ENCODE measurements at places on chromosomes 1 and 21.

- DNase-seq, result peak; percentile 53
These were observed 132.8 kb downstream of the SNX7 start for GRCh38 chr1:98794196-98794886.

DNA sequence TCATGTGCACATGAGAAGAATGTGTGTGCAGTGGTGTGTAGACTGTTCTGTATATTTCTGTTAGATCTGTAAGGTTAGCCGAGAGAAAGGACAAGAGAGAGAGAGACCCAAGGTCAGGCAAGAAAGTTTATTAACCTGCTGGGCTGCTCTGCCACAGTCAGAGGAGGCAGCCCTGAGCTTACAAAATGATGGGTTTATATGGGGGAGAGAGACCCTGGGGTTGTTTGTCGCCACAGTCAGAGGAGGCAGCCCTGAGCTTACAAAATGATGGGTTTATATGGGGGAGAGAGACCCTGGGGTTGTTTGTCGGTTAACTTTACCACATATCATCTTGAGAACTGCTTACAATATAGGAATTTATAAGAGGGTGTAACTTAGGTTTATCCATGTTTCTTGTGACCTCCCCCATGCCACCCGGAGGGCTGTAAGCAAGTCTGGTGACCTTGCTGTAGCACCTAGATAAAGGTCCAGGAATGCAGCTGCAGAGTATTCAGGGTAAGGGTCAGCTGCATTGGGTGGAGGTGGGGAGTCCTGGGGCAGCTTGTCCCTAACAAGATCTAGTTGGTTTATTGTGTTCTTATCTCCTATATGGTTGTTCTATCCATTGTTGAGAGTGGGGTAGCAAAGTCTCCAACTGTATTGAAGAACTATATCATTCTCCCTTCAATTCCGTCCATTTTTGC, 9.3 kb upstream of the ZBTB40 start:
- no peak for DNase-seq

DNA sequence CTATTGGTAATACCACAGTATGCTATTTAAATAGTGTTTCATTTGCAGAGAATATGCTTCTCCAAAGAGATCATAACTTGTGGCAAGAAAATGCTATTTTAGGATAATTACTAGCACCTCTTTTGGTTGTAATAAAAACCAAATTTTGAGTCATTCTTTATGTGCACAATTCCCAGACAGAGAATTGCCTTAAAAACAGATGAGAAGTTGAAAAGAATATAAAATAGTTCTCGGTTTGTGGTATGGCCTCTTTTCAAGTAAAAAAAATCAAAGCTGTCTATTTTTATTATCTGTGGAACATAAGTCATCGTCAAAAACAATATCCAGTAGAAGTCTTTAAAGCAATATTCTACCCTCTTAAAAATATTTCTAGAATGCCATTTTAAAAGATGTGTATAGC, 185.9 kb downstream of the GREM2 start:
- no peak for DNase-seq

DNA sequence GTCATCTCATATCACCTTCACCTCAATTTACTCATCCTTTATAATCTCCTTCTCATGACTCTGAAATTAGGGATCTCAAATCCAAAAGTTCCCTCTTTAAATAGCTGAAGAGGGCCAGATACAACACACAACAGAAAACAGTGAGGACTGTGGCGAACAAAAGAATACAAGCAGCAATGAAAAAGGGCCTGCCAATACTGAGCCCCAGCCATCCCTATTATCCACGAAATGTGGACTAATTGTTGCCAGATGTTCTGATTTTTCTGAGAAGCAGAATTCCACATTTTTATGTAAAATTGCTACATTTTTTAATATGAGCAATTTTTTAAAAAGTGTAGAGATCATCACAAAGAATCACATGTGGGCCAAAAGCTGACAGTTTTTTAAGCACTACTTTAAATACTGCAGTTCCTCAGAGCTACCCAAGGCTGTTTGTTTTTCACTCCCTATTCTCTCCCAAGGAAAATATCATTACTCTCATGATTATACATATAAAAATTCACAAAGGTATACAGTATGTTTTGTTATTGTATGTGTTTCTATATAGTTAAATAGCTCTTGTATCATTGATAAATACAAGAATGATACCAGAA, 90.0 kb downstream of the ASH1L start:
- DNase-seq, result no peak

DNA sequence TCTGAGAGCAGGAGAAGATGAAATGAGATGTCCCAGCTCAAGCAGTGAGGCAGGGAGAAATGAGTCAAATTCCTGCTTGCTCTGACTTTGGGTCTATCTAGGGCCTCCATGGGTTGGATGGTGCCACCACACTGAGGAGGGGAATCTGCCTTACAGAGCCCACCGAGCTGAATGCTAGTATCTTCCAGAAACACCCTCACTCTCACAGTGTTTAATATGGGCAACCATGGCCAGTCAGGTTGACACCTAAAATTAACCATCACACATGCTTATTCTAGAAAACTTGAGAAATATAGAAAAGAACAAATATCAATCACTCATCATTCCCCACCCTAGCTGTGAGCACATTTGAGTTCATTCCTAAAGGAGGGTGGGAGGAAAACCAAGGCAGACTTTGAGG, 29.4 kb upstream of the FHAD1 start:
- DNase-seq, result no peak

DNA sequence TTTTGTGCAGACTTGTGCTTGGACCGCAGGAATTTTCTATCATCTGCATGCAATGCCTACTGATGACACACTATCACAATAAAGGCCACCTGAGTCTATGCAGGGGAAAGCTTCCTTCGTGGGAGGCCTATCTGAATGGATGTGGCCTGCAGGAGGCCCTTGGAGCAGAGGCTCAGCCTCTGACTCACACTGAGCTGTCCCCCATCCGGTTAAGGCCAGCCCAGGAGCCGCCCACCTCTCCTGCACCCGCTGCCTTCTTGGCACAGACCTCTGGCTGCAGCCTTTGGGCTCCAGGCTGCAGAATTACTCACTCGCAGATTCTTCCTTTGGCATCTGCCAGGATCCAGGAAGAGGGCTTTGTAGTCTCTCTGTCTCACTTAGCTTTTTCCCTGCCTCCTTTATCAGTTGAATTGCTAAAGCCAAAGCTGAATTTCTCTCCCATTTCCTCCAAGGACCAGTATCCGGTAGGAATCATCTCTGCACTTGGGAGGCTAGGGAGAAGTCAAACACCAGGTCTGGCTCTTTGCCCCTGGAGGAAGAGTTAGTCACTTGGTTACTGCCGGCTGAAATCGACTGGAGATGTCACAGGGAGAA, 65.1 kb upstream of the JUN start:
- DNase-seq, result peak; percentile 66

DNA sequence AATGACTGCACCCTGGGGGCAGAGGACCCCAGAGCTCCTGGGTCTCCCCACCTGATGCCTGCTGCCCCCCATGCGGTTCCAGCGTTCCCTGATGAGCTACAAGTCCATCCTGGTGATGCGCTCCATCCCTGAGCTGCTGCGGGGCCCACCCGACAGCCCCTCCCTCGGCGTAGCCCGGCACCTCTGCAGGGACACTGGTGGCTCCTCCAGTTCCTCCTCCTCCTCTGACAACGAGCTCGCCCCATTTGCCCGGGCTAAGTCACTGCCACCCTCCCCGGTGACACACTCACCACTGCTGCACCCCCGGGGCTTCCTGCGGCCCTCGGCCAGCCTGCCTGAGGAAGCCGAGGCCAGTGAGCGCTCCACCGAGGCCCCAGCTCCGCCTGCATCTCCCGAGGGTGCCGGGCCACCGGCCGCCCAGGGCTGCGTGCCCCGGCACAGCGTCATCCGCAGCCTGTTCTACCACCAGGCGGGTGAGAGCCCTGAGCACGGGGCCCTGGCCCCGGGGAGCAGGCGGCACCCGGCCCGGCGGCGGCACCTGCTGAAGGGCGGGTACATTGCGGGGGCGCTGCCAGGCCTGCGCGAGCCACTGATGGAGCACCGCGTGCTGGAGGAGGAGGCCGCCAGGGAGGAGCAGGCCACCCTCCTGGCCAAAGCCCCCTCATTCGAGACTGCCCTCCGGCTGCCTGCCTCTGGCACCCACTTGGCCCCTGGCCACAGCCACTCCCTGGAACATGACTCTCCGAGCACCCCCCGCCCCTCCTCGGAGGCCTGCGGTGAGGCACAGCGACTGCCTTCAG, 35.5 kb downstream of the TRIM11 start:
- DNase-seq, result no peak

- no peak for DNase-seq
These were observed 17.1 kb upstream of the RNF11 start for GRCh38 chr1:51219022-51219421.

DNA sequence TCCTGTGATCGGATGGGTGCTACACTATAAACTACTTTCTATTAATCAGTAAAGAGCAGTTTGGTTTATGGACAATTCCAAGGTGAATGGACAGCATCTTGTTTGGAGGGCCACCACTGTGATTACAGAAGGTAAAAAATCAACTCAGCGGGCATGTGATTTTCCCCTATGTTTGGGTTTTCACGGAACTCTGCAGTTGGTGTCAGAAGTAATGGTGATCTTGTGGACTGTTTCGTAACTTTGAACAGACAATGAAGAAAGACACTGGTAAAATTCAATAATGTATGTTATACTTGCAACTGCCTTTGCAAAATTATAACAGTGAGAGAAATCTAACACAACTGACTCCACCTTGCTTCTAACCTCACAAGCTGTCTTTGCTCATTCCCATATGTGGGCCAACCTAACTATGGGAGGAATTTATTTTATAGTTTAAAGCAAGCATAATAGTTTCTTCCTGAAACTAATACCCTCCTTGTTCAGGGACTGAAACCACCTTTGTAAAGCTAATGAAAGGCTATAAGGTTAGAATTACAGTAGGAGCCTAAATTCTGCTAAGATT, 53.2 kb downstream of the TRIM33 start:
- DNase-seq, result peak; percentile 52

DNA sequence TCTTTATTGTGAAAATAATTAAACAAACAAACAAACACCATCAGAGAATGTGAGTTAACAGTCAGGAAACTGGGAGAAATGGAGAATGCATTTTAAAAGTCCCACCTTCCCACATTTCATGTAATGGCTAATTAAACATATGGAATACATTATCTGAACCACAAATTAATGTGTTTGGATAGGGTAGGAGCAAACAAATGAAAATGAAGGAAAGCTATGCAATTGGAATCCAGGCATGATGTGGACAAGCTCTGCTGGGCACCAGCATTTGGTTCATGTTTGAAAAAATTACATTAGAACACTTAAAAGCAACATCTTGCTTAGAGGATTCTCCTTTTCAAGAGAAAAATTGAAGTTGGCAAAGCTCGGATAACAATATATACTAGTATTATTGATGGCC, 628.1 kb downstream of the LMO4 start:
- DNase-seq, result no peak

DNA sequence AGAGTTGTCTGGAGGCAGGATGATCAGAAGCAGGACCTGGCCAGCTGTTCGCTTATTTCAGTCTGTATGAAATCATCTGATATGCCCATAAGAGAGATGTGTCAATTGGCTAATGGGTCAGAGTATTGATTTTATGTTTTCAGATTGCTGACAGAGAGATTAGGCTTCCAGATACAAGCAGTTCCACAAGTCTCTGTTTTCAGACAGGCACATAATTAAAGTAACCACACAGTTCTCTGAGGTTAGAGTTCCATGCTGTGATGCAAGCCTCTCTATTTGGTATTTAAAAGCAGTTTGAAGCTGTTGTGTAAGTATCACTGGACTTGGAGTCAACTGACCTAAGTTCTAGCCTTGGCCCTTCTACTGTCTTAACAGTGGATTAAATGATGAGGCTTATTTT, 50.1 kb downstream of the ATF6 start:
- peak; percentile 6 for DNase-seq

- no peak for DNase-seq
These were observed 29.7 kb downstream of the TSHB start for GRCh38 chr1:115059316-115059715.

GRCh38 chr1:180112984-180113647, 41.6 kb upstream of the QSOX1 start:
- no peak for DNase-seq

GRCh38 chr21:16117851-16118590, 388.2 kb downstream of the USP25 start:
- DNase-seq, result no peak

- peak; percentile 85 for DNase-seq
These were observed 7.8 kb upstream of the PTTG1IP start for GRCh38 chr21:44881198-44881872.

DNA sequence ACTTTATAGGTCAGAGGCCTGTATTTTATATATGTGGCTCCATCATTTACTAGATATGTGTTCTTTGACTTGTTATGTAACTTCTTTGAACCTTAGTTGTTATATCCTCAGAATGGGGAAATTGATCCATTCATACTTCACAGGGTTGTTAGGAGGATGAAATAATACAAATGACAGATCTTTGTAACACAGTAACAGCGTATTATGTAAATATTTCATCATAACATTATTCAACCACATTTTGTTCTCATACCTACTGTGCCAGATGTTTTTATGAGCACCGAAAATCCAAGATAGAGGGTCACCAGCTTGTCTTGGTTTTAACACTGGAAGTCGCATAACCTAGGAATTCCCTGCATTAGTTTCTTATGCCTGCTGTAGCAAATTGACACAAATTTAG, 3.3 kb downstream of the SUCO start:
- peak; percentile 8 for DNase-seq

GRCh38 chr1:63835128-63835527, 61.3 kb downstream of the ROR1 start:
- DNase-seq, result no peak

GRCh38 chr1:19967808-19968207, 11.6 kb downstream of the PLA2G2A start:
- no peak for DNase-seq

GRCh38 chr21:15212206-15212605, 147.4 kb upstream of the NRIP1 start:
- peak; percentile 60 for DNase-seq

DNA sequence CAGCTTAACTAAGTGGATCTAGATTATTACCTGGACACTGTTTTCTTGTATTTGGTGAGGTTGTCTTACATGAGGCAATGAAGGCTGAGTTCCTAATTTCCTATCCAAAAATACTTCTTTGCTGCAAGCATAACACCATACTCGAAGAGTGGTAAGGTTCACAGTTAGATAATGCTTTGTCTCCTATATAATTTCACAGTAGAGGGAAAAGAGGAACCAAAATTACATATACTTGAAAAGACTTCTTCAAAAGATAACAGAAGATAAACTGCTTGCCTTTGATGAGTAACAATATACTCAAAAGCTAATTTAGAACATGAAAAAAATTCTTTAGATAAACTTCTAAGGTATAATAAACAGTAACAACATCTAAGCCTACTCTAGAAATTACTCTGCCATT, 20.4 kb downstream of the USP33 start:
- DNase-seq, result no peak

- no peak for DNase-seq
These were observed 74.1 kb upstream of the CD34 start for GRCh38 chr1:207984831-207985572.

All from inflammatory macrophage treated with lipopolysaccharide for 1 hour (primary cell).